Stimulated activated CD8-positive, alpha-beta memory T cell treated with anti-CD3 and anti-CD28 coated beads, Interleukin-7, amount 100 ng/mL, for 24 hours (primary cell): ENCODE measurements at places on chromosomes 7 and 10.

DNA sequence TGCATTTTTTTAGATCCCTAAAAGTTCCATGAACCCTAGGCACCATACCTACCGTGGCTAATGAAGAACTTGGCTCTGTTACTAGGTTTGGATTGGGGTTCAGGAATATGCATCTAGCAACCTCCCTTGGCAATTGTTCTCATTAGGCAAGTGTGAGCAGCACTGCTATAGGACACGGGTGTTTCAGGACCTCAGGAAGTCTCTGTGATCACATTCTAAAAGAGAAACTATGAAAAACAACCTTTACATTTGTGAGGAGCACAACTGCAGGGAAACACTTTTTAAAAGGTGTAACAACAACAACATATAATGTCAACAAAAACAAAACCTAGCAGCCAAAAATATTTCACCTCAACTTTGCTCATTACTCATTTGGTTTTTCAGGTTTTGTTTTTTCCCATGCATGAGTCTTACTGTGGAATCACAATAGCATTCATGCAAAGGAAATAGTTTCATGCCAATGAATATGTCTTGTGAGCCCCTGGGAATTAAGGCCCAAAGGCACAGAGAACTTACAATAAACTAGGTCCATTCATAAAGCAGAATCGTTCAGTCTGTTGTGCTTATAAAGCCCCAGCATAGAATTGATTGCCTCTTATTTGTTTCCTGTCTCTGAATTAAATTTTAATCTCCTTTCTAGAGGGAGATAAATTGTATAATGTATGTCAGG is 255.7 kb upstream of the DGKB start:
- DNase-seq, result no peak

- no peak for DNase-seq
Measured at GRCh38 chr7:50745336-50745735, 37.4 kb downstream of the GRB10 start.

DNA sequence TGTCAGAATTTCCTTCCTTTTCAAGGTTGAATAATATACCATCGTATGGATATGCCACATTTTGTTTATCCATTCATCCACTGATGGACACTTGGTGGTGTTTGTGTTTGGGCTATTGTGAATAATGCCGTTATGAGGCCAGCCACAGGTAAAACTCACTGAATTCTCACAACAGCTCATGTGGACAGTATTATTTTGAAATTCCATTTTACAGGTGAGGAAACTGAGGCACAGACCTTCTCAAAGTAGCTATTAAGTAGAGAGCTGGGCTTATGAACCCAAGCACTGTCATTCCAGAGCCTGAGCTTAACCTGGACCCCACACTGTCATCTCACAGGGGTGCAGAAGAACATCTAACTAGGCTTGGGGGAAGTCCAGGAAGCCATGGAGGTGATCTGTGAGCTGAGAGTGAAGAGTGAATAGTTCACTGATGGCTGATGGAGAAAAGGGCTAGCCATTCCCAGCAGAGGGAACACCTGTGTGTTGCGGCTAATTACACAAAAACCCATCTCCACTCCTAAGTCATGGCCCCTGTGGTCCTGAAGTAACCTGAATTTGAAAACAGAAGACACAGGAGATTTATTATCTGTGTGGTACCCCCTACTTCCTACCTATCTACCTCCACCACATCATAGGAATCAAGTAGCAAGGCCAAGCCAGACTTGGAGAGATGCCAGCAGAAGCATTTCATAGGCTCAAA is 8.7 kb downstream of the INMT start:
- no peak for DNase-seq

- no peak for DNase-seq
Measured at GRCh38 chr10:24383681-24384106, 174.8 kb downstream of the KIAA1217 start.

GRCh38 chr7:132609222-132609621 is 33.0 kb upstream of the PLXNA4 start:
- DNase-seq, result no peak

GRCh38 chr10:11024596-11024995 is 6.9 kb downstream of the CELF2 start:
- DNase-seq, result no peak
